ENCODE measurements at places on chromosomes 1 and 21.

GRCh38 chr1:245978915-245979314, 528.2 kb downstream of the SMYD3 start:
- no peak for DNase-seq

- peak; percentile 68 for DNase-seq
Observed at GRCh38 chr1:230878591-230878990, 10.3 kb upstream of the C1orf198 start.

DNA sequence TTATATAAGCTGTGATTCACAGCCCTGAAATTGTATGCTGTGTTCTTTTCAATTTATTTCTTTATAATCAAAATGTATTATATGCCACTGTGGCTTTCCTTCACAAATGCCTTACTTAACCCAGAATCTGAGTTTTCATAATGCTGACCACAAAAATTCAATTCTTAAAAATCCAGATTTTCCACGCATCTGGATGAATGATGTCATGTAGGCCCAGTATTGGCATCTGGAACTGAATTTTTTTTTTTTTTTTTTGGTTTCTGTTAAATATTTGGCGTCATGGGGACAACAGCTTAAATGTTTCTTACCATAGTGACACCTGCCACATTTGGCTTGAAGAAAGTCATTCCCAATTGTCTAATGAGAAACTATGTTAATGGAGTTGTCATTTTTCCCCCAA, 296.8 kb downstream of the TM2D1 start:
- no peak for DNase-seq

- no peak for DNase-seq
Observed at GRCh38 chr1:10189659-10190058, 20.7 kb upstream of the KIF1B start.

GRCh38 chr1:156704930-156705320, 458 bp downstream of the CRABP2 start:
- no peak for DNase-seq

DNA sequence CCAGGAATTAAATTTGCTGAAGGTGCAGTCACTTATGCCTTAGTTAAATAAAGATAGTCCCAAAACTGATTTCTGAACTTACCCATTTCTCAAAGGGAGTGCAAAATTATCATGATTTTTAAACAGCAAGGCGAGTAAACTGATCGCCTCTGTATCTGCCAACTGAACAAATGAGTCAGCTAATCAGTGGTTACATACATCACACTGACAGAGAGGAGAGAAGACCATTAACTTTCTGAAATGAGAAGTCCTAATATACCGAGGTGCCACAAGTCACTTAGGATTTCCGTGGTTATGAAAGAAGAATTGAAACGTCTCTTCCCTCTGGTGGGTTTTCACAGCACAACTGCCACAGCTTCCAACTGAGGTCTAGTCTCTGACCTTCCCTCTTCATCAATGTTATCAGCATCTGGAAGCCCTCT, 400.7 kb downstream of the SMYD3 start:
- no peak for DNase-seq

GRCh38 chr21:42923553-42924432, 1.6 kb downstream of the ERVH48-1 start:
- peak; percentile 63 for DNase-seq

DNA sequence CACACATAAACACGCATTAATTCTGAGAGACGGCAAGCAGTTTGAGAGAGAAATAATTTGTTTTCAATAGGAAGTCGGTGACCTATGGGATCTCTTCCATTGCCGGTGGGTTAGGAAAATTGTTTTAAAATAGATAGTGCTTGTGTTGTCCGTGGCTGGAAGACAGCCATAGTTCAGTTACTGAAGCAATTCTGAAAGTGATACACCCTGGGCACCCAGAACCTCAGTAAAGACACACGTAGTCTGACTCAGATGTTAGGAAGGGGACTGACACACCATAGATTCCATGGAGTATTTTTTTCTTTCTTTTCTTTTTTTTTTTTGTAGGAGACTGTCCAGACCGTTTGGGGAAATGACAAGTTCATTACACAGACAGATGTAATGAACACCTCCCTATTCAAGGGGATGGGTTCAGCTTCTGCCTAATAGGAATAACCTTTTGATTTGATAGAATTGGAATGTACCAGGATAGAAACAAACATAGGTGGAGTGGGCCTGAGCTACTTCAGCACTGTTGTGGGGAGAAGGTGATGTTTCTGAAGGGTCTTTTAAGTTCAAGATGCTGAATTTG, 1.6 kb downstream of the C1orf21 start:
- peak; percentile 85 for DNase-seq

GRCh38 chr1:23824711-23825075, 536 bp downstream of the HMGCL start:
- no peak for DNase-seq

- no peak for DNase-seq
Observed at GRCh38 chr1:113756461-113756860, 2.8 kb downstream of the PHTF1 start.

GRCh38 chr1:209463441-209463840, 120.1 kb upstream of the CAMK1G start:
- DNase-seq = no peak

DNA sequence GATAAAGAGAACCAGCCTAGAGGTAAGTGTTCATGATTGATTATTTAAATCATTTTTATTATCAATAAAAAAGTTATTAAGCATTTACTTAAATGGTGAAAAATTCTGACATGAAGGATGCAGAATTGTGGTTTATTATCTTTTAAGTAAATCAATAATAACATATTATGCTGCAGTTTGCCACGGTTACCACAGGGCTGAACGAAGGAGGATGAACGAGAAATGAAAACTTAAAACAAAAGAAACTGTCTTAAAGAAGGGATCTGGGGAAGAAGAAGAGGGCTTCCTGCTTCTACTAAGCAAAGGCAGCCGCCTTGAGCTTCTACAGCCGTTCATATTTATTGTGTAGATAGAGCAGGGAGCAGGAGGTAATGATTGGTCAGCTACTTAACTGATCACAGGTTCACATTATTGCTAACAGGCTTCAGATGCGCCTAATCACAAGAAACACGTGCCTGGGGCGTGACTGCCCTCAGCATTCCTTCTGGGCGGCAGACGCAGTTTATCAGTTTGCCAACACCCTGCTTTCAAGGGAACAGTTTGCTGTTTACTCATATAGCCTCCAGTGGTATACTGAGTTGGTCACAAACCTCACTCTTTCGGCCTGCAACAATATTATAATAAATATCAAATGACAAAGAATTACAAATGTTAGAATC, 5.8 kb upstream of the FNBP1L start:
- no peak for DNase-seq

DNA sequence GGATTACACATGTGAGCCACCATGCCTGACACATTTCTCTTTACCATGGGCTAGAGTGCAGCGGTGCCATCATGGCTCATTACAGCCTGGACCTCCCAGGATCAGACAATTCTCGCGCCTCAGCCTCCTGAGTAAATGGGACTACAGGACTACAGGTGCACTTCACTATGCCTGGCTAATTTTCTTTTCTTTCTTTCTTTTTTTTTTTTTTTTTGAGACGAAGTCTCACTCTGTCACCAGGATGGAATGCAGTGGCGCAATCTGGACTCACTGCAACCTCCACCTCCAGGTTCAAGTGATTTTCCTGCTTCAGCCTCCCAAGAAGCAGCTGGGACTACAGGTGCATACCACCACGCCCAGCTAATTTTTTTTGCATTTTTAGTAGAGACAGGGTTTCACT, 14.8 kb upstream of the KIF1B start:
- DNase-seq = no peak

DNA sequence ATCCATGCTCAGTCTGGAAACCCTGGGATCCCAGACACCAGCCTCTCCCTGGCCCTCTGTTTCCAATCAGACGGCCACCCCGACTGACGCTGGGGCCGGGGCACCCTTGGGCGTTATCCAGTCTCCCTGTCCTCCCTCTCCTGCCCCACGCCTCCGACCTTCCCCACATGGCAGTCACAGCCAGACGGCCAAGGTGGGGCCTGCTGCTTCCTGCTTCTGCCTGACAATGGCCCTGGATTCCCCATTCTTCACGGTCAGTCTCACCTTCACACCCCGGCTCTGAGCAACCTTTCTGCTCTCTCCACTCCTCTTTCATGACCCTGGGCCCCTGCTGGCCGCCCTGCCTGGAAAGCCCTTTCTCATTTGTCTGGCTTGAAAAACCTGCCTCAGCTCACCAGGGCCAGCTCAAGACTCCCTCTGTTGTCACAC, 6.6 kb downstream of the GNG4 start:
- no peak for DNase-seq

- DNase-seq = no peak
Observed at GRCh38 chr1:101242324-101243050, 5.7 kb downstream of the S1PR1 start.

DNA sequence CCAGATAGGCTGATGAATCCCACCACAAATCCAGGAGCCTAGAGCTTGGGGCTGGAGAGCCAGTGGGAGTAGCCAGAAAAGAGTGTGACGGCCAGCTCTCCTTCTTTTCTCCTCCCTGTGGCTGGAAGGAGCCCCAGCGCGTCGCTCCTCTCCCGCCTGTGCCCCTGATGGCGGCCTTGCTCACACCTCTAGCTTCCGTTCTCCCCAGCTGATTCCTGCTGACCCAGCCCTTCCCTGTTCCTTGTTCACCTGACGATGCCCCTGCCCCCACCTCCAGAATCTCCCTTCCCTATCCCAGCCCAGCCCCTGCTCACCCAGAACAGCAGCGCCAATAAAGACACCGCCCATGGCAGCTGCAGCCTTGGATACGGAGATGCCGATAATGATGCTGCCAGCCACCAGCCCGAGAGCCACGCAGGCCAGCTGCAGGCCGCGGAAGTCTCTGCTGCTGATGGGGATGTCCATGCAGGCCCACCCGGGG, 656 bp downstream of the KNCN start:
- DNase-seq = no peak

GRCh38 chr21:34358866-34359265, 4.9 kb upstream of the KCNE2 start:
- DNase-seq = no peak

DNA sequence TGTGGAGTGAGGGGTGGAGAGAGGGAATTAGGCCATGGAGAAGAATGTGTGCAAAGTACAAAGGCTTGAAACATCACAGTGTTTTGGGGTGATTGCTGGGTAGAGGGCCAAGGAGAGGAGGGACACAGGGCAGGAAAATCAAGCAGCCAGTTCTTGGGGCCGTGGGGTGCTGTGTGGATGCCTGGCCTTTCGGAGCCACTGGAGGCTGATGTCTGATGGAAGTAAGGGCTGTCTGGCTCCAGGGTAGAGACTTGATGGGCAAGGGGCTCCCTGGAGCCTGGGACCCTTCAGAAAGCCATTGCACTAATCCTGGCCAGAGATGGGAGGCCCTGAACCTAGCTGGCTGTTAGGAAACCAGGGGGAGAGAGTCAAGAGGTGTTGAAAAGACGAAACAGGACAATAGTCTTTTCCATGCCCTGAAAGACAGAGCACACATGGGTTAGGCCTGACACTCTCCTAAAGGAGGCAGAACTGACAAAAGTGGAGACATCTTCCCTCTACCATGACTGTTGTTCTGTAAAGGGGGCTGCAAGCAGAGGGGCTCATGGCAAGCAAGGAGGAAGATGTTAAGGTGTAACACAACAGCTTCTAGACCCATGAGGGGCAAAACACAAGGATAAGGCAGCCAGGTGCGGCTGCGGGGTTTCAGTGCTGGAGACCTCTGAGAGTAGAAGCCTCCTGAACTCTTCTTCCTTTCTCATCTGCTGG, 21.0 kb downstream of the ATF3 start:
- DNase-seq = no peak

DNA sequence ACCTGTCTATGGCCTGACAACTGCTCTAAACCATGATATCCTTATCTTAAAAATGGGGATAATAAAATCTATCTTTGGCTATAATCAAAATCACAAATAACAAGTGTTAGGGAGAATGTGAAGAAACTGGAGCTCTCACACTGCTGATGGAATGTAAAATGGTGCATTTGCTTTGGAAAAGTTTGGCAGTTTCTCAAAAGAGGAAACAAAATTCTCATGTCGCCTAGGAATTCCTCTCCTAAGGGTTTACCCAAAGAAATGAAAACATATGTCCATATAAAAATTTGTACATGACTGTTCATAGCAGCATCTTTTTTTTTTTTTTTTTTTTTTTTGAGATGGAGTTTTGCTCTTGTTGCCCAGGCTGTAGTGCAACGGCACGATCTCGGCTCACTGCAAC, 64.3 kb downstream of the ZNF281 start:
- DNase-seq = no peak

DNA sequence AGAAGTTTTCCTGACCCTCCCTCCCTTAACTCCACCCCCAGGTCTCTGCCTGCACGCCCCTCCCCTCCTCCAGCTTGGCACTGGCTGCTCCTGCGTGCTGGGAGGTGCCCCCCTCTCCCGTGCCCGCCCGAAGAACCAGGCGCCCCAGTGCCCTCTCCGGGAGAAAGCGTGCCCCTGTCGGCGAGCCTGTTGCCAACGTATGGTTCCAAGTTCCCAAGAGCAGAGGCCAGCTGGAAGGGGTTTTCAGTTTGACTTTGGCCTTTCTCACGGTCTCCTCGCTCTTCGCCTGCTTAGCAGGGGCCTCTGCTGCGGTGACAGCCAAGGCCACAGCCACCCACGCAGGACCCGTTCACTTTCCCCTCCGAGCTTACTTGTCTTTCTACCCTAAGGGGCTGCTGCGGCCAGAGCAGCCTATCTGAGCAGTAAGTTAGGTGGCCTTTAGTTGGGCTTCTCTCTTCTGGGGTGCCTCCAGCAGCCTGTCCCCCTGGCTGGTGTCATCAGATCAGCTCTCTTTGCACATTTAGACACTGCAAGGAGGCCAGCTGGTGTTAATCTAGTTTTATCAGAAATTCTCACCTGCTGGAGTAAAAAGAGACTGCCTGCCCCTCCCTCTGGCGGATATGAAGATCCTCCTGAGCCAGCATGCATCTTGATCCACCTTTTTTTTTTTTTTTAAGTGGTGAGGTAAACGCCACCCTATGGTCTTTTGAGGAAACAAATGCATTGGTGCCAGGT, 1.5 kb downstream of the STUM start:
- no peak for DNase-seq

DNA sequence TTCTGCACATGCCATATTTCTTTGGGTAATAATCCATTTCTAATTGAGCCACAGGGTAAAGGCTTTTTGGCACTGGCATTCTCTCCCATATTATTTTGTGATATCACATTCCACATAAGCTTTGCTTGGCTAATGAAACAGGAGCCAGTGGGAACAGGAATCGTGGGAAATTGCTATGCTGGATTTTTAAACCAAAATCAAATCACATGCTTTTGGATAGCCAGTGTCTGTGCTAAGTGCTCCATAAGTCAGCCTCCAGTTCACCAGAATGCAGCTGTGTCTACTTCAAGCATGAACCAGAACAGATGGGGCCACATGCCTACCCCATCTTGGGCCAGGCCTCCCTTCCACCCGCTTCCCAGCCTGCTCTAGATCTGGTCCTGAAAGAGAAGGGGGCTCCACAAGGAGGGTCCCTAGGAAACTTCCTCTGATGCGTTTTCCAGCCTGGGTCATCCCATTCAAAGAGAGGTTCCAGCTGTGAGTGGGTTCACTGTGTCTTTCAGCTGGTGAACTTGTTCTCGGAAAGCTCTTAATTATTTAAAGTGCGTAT, 131.2 kb upstream of the COA6 start:
- no peak for DNase-seq

DNA sequence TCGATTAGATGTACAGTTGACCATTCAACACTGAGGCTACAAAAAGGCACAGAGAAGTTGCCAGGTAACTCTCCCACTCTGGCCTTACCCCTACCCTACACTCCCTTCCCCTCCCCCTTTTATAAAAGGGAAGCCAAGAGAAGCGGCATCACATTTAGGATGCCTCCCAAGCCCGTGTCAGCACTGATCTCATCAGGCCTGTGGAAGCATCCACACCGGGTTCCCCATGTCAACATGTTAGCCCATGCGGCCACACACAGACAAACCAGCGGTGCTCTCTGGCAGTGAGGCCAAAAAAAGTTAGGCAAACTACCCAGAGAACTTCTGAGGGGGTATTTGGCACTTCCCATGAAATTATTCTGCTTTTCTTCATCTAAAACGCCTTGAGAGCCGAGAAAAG, 29.9 kb downstream of the BCAR3 start:
- DNase-seq = no peak
